ENCODE measurements at places on chromosomes 6 and 20. TPM values are rescaled to one million over a fixed set of nuclear protein-coding genes. Genes with fewer than 3 reads are reported as not detected.

The DEFB115 gene
- not detected for total RNA-seq

The KCNQ2 gene
- total RNA-seq, result not detected

The ZNF334 gene
- total RNA-seq, result 0.37 TPM

The ZSCAN31 gene
- total RNA-seq, result 0.98 TPM

The MRPL2 gene
- total RNA-seq, result 30.9 TPM

The ADTRP gene
- 1.8 TPM for total RNA-seq

The PI3 gene
- not detected for total RNA-seq

The ENPP5 gene
- total RNA-seq, result 0.78 TPM

The NOTCH4 gene
- 0.73 TPM for total RNA-seq

Data from subcutaneous preadipocyte (primary cell).